ENCODE measurements at places on chromosomes 2 and 18.

GRCh38 chr18:36374262-36374661, 76.7 kb downstream of the FHOD3 start:
- DNase-seq = no peak

GRCh38 chr2:125444106-125444505, 1211.9 kb upstream of the GYPC start:
- DNase-seq = no peak

- no peak for DNase-seq
Measured at GRCh38 chr2:72423756-72424155, 276.1 kb upstream of the CYP26B1 start.

- DNase-seq = no peak
Measured at GRCh38 chr2:37306024-37306423, 18.6 kb downstream of the PRKD3 start.

DNA sequence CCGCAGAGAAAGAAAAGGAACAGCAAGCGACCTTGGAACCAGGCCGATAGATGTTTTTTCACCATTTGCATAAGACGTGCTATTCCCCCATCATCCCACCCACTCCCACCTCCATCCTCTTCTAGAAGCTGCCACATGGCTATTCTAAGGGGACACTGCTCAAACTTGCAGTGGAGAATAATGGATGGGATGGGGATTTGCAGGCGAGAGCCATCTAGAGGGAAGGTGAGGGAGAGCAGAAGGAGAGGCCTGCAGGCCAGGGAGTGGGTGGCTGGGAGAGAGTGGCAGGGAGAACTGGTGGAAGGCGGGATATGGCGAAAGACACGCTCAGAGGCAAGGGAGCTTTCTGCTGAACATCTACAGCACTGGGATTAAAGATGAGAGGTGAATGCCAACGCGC, 84.9 kb downstream of the MAPK4 start:
- peak; percentile 85 for DNase-seq

DNA sequence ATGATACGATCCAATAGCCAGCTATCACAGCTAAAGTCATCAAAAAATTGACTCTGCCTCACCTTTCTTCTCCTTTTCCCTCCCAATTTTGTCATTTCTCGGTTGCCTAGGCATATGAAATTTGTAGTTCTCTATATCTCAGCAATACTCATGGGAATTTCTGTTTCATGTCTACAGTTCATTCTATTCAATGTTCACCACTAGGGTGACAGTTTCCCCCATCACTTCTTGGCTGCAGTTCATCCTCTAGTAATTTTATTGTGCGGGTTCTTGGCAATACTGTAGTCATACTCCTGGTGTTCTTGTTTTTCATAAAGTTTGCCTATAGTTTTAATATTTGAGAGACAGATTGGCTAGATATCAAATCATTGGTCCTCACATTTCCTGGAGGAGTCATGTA, 872.2 kb upstream of the ID2 start:
- no peak for DNase-seq

GRCh38 chr2:237291138-237291792, 122.7 kb downstream of the COL6A3 start:
- DNase-seq = no peak

DNA sequence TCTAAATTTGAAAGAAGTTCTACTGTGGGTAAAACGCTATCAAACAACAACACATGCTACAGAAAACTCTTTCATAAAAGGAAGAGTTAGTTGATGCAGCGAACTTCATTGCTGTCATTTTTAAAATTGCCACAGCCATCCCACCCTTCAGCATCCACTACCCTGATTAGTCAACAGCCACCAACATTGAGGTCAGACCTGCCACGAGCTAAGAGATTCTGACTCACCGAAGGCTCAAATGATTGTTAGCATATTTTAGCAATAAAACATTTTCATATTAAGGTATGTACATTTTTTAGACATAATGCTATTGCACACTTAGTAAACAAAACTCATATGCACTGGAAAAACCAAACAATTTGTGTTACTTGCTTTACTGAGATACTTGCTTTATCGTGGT, 347.1 kb downstream of the CLIP4 start:
- DNase-seq = no peak

DNA sequence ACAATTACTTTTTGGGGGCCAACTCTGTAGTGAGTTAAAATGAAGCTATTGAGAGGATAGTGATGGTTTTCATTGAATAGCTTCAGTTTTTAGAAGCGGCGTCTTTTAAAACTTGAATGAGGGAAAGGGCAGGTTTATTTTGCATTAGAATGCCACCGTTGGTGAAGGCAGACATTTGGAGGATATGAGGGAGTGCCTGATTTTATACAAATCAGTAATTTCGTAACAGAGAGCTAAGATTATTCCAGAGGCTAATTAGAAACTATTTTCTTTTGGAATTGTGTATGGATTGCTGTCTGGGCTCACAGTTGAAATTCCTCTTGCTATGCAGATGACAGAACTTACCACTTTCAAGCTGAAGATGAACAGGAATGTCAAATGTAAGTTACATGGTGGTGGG, 67.6 kb downstream of the ITGB1BP1 start:
- no peak for DNase-seq

DNA sequence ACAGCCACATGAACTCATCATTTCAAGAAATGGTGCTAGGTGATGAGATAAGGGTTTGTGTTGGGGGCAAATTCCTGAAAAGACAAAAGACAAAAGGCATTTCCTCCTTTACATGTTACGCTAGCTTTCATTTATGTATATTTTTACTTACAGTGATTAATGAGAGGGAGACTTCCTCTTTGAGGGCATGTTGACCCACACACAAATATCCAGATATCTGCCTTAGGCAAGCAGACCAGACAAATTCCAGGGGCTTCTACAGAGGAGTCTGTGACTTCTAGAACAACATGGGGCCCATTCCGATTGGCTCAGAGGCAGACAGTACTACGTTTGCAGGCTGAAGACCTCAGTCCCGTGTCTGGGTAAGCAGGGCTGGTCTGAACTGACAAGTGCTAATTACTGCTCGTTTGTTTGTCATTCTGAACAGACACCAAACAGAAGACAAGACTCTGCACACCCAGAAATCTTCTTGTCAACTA, 74.8 kb upstream of the ST6GAL2 start:
- DNase-seq = no peak

- no peak for DNase-seq
Measured at GRCh38 chr2:158616480-158617000, 159.8 kb downstream of the PKP4 start.

DNA sequence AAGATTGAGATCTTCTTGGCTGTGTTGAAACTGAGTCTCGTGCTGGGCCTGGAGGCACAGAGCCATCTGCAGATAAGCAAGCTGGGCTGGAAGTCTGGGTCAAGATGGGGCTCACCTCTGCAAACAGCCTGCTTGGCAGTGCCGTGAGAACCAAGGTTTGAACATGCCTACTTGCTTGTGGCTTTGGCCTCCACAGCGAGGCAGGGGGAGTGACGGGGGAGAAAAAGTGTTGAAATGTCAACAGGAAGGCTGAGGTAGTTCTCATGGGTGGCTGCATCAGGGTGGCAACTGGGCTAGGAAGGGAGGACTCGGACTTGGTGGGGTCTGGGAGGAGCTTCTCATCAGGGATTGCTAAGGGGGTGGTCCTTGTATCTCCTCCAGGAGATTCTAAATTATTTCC, 99.7 kb downstream of the THNSL2 start:
- no peak for DNase-seq

DNA sequence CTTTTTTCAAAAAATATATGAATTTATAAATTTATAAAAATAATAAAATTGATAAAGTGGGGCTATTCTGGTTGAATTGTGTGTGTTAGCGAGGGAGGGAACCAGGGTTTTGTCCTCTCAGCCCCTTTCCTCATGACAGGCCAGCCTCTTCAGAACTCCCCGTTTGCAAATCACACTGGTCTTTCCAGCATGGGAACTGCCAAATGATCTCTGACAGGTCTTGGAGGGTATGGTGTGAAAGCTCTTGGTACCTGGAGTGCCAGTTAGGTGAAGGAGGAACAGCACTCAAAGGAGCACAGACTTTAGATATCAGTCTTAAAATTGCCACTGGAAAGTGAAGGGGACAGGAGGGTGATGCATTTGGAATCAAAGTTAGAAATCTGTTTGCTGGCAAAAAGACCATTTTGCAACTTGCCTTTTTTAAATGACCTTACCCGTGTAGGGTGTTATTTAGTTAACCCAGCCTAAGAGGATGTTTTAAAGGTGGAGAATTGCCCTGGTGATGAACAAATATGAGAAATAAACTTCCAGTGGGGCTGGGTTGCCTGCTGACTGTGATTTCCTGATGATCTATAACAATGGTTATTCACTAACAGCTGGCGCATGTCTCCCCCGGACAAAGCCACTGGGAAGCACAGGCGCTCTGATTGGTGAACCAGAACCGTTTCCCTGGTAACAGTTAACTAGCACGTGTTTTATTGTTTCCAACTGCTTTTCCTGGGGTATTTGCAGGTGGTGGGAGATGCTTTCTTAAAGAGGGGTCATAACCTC, 85.3 kb upstream of the EFEMP1 start:
- peak; percentile 81 for DNase-seq

DNA sequence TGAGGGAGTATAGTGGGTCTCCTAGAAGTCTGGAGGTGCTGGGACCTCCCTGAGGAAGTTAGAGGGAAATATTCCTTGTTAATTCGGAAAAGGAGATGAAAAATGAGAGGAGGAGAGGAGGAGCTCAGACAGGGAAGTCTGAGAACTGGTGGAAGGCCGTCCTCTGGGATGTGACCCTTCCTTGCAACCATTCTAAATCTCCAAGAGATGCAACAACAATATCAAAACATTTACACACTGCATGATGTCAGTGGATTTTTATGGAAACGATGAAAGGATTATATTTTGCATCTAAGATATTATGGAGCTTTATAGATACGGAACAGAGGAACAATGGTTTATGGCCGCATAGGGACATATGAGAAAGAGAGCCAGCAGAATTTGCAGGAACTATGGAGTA, 49.8 kb upstream of the COBLL1 start:
- DNase-seq = no peak

GRCh38 chr2:83536556-83536955, 922.5 kb downstream of the SUCLG1 start:
- no peak for DNase-seq

DNA sequence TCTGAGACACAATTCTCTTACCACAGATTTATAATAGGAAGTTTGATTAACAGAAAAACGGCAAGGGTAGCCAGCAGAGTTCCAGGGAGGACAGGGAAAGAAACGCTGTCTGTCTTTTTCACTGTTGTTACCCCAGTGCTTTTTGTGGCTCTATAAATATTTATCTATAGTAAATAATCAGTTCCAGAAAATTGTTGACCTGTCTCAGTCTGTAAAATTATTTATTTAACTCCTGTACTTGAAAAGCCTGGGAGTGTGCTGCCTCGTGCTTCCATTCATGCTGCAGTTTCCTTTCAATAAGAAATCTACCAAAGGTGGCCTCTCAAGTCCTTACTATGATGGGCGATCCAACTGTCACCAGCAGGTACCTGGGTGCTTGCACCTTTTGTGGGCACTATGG, 102.9 kb downstream of the ETAA1 start:
- DNase-seq = no peak

- no peak for DNase-seq
Measured at GRCh38 chr18:6441200-6441599, 26.5 kb upstream of the L3MBTL4 start.

- no peak for DNase-seq
Measured at GRCh38 chr2:38533180-38533579, 69.5 kb downstream of the HNRNPLL start.

DNA sequence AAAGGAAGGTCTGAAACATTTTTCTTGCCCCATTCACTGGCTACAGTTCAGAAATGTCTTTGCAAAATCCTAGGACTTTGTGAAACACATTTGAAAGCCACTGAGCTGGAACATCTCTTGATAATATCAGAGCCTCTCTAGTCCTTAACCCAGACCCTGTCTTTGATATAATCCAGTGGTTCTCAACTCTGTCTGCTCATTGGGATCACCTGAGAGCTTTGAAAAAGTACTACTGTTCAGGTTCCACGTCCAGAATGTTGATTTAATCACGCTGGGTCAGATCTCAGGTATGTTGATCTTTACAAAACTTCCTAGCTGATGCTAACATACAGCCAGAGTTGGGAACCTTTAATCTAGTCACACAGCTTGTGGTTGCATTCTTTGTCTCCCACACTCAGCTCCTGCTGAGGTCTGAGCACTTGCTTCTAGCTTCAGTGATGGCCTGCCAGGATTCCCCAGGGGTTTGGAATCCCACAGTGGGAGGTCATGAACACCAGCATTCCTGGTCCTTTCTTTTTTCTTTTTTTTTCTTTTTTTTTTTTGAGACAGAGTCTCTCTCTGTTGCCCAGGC, 262.7 kb downstream of the SETBP1 start:
- peak; percentile 62 for DNase-seq

- DNase-seq = no peak
Measured at GRCh38 chr2:217075268-217076057, 215.6 kb upstream of the TNP1 start.

DNA sequence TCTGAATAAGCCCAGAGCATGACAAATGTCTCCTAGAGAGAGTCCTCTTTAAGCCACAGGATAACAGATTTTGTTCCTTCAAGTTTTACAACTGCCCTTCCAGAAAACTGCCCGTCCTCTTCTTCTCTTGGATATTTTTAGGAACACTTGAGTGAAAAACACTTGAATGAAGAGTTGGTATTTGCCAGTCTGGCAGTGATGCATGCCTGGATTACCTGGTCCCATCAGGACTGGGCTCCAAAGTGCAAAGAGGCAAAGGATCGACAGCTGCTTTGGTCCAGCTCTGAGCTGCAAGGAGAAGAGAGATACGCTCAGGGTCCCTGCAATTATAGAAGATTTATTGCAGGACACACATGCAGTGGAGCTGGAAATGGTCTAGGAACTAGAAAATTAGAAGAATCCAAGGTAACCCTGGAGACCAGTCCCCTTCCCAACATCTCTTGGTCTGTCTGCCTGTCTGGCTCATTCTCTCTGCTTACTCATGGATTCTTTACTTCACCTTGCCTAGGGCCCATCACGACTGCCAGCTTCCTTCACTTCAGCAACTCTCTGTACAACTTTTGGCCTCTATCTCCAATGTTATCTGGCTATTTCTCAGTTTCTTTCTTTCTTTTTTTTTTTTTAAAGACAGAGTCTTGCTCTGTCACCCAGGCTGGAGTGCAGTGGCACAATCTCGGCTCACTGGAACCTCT, 112.1 kb upstream of the SIX2 start:
- no peak for DNase-seq

Data from H9 (cell line).